Spinal cord (tissue), 10 donors: ENCODE measurements at places on chromosomes 7 and 10.

- DNase-seq, result no peak
Measured at GRCh38 chr10:84395581-84395980, 67.2 kb downstream of the CCSER2 start.

DNA sequence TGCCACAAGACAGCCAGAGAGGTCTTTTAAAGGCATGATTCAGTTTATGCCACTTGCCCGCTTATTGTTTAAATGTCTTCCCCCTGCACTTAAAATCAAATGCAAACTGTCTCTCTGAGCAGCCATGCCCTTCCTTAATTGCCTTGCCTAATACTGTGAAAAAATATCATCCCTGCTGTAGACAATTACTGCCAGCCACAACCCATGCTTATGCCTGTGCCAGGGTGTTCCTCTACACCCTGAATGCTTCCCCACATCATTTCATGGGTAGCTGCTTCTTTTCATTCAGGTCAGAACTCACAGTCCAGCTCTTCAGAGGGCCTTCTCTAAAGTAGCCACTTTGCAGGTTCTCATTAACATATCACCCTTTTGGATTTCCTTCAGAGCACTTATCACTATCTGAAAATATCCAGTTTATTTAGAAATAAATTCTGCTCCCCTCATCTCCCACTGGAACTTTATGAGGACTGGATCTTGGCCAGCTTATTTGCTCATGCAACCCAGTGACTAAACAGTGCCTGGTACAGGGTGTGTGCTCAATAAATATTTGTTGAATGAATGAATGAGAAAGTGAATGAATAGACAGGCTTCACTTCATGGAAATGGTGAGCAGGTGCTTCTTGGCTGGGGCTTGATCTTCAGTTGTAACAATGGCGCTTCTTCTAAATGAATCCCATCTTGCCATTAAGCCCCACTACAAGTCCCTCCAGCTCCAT lies 162.4 kb upstream of the MDFIC start:
- no peak for DNase-seq

- DNase-seq, result no peak
Measured at GRCh38 chr7:17019106-17019505, 137.3 kb upstream of the AGR3 start.

- DNase-seq, result no peak
Measured at GRCh38 chr7:74070619-74070921, 13.0 kb upstream of the LIMK1 start.

GRCh38 chr10:131213741-131214505 lies 97.6 kb downstream of the TCERG1L start:
- no peak for DNase-seq

GRCh38 chr10:52064084-52064845 lies 249.8 kb upstream of the DKK1 start:
- no peak for DNase-seq

DNA sequence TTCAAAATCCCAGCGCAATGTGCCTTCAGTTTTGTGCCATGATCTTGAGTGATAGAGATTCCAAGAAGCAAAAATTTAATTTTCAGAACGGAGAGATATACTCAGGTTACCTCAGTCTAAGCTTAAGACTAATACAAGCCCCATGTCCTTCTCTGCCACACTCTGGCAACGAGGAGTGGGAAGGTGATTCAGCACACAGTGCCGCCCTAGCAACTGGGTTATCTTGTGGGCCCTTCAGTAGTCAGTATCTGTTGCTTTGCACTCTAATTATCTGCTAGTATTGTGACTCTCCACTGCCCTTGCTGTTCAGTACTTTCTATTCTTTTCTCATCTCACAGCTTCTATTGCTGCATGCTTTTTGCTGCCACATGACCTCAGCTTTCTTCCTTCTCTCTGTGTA lies 39.2 kb upstream of the MKLN1 start:
- DNase-seq, result no peak

GRCh38 chr10:109616359-109616980 lies 306.8 kb downstream of the XPNPEP1 start:
- no peak for DNase-seq

DNA sequence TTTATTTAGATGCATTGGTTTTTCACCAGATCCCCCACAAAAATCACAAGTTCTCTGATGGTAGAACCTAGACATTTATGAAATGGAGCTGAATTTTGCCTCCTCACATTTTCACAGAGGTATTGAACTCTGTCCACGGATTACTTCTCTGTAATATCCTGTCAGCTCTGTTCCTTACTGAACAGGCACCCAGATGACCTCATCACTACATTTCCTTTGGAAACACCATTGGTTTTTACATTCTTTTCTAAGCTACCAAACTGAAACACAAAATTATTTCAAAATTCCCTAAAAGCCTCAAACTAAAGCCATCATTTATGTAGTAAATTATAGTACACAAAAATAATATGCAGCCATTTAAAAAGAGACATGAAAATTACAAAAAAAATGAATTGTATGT lies 98.3 kb upstream of the KCNIP2 start:
- no peak for DNase-seq

GRCh38 chr7:3089493-3089892 lies 45.8 kb upstream of the CARD11 start:
- peak; percentile 38 for DNase-seq

- DNase-seq, result no peak
Measured at GRCh38 chr7:44145969-44146911, 5.1 kb upstream of the MYL7 start.

DNA sequence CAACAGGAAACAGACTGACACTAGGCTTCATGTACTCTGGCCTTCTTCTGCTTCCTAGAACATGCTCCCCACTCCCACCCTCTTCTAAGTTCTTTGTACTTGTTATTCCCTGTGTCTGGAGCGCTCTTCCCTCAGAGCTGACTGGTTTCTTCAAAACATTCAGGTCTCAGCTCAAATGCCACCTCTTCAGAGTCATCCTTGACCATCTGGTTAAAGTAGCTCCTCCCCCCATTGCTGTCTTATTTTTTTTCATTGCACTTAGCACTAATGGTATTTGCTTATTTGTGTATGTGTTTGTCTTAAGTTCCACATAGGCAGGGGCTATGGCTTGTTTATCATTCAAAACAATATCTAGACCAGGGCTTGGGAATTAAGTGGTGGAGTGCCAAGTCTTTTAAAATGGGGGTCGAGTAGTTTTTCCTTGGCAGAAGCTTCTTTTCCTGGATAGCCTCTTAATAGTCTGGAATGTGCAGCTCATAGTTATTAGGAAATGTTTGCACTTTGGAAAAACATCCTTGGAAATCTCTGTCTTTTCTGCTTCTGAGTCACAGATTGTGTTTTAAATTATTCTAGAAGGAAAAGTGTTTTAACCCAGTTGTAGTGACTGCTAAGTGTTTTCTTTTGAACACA lies 60.0 kb downstream of the RALA start:
- no peak for DNase-seq

GRCh38 chr10:52436664-52437063 lies 122.6 kb downstream of the DKK1 start:
- DNase-seq, result no peak

- DNase-seq, result no peak
Measured at GRCh38 chr10:33120275-33120674, 162.2 kb upstream of the ITGB1 start.

DNA sequence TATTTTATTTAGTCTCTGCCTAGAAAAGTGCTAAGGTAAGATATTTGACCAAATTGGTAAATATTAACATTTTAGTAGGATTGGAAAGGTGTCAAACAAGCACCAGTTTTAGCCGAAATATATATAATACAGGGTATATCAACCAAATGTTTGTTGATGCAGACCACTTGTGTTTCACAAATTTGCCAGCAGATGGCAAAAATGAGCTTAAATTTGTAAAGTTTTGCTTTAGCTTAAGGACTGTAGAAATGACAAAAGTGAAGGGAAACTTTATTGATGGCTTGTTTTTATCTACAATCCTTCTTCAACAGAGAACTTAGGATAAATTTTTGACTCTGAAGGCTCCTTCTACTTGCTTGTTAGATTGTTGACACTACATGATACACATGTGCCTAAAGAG lies 4.8 kb upstream of the POLR1F start:
- peak; percentile 28 for DNase-seq

DNA sequence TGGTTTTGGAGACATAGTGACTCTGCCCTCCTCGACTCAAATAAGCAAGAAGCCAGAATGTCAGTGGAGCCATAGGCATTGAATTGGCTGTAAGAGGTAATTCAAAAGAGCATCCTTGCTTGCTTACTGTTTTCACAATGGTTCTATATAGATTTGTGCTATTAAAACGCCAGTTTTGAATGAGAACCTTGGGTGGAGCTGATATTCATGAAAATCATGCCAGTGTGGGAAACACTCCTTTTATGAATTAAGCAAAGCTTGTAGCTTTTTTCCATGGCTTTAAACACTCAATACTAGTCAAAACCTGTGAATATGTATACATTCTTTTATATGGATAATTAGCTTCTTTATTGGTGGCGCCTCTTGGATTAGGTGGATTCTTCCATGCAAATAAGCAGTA lies 252.5 kb downstream of the SLC25A13 start:
- no peak for DNase-seq

DNA sequence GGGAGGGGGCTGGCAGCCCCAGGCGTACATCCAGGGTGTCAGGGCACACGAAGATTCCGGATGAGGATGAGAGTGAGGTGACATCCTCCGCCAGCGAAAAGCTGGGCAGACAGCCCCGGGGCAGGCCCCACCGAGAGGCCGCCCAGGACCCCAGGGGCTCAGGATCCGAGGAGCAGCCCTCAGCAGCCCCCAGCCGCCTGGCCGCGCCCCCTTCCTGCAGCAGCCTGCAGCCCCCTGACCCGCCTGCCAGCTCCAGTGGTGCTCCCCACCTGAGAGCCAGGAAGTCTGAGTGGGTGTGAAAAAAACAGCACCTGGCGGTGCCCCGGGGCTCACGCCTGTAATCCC lies 3.2 kb downstream of the GJD4 start:
- DNase-seq, result no peak

GRCh38 chr7:15647309-15647708 lies 39.2 kb downstream of the MEOX2 start:
- DNase-seq, result no peak

- DNase-seq, result no peak
Measured at GRCh38 chr10:14707481-14707880, 67.2 kb downstream of the FAM107B start.

DNA sequence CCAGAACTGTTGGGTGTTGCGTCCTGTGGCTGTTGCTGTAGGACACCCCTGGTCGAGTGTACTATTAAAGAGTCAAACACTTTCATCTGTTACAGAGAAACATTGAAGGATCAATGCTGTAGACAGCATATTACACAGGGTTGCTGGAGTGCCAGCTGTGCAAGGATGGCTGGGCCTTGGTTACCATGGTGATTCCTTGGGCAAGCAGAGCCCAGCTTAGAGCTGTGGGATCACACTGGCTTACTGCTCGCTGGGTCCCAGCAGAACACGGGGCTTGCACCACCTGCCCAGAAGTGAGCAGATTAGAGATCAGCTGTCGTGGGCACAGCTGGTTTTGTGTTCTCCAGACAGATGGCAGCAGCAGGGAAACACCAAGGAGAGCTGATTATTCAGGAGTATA lies 76.0 kb downstream of the GPR141 start:
- DNase-seq, result peak; percentile 3

- no peak for DNase-seq
Measured at GRCh38 chr7:34034728-34035127, 129.4 kb downstream of the BMPER start.

GRCh38 chr10:49369216-49370162 lies 26.4 kb downstream of the DRGX start:
- DNase-seq, result no peak

- DNase-seq, result peak; percentile 52
Measured at GRCh38 chr10:131997366-131998049, 15.8 kb upstream of the BNIP3 start.
